Chondrocyte (in vitro differentiated cells): ENCODE measurements at places on chromosomes 2 and 18. TPM values are rescaled to one million over a fixed set of nuclear protein-coding genes. Genes with fewer than 3 reads are reported as not detected.

DNA sequence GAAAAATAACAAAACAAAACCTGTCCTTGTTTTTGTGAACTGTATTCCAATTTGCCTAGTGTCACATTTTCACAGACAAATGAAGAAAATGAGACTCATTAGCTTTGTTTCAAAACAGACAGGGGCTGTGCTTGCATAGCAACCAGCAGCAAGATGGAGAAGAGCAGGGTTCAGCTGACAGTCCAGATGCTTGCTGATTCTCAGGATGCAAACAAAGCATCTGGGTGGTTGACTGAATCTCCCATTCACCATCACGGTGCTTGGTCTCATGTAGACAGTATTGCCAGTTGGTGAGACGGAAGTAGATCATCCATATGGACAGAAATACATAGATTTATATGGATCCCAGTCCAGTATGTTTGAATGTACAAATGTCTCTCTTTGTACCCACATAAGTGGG, 326.8 kb downstream of the CCDC85A start:
- H3K27me3 ChIP-seq, result peaks cover 8% of the 10 kb centered on the region
- DNase-seq, result no peak
- H3K36me3 ChIP-seq, result no peaks in the 10 kb centered on the region
- no peaks in the 10 kb centered on the region for H3K4me1 ChIP-seq
- H3K4me3 ChIP-seq, result no peak overlapping the region
- no peak overlapping the region for H3K27ac ChIP-seq

GRCh38 chr18:71665131-71665530, 879.0 kb downstream of the CBLN2 start:
- H3K4me3 ChIP-seq, result no peak overlapping the region
- H3K4me1 ChIP-seq, result no peaks in the 10 kb centered on the region
- H3K27me3 ChIP-seq, result no peaks in the 10 kb centered on the region
- DNase-seq, result no peak
- H3K36me3 ChIP-seq, result no peaks in the 10 kb centered on the region
- no peak overlapping the region for H3K27ac ChIP-seq

The ATP6V1B1 gene
- 3.7 to 5.0 TPM (median 3.9 TPM) in 3 replicates for total RNA-seq

- no peak overlapping the region for H3K27ac ChIP-seq
- no peak overlapping the region for H3K4me3 ChIP-seq
- peaks cover 23% of the 10 kb centered on the region for H3K36me3 ChIP-seq
- no peak for DNase-seq
These were observed 128.7 kb downstream of the PLA2R1 start for GRCh38 chr2:159933727-159934049.

The ARL4C gene
- total RNA-seq, result 16.4 to 129 TPM (median 127 TPM) in 3 replicates

The DPYSL5 gene
- 0.25 to 0.44 TPM (median 0.26 TPM) in 3 replicates for total RNA-seq

DNA sequence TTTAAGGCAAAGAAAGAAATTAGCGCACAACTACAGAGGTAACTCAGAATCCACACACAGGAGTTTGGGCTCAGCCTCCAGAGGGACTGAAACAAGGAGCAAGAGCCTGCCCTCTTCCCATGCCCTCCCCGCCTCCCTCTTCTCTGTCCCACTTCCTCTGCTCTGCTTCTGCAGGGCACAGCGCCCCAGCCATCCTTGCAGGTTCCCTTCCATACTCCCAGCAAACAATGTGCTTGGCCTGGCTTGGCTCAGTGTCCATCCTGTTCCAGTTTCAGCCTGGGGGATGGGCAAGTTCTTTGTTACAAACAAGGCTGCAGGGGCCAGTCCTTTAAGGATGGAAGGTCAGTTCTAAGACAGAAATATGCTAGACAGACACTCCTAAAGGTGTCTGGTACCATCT, 133.5 kb downstream of the CDH20 start:
- no peak overlapping the region for H3K4me3 ChIP-seq
- no peak for DNase-seq
- H3K4me1 ChIP-seq, result no peaks in the 10 kb centered on the region
- no peaks in the 10 kb centered on the region for H3K36me3 ChIP-seq
- peaks cover 10% of the 10 kb centered on the region for H3K27me3 ChIP-seq

The STARD6 gene
- total RNA-seq, result not detected in 3 replicates

GRCh38 chr2:222592176-222592575, 63.7 kb downstream of the FARSB start:
- H3K27me3 ChIP-seq, result no peaks in the 10 kb centered on the region
- no peak overlapping the region for H3K27ac ChIP-seq
- DNase-seq, result no peak

The LYPD6B gene
- 0.36 to 1.2 TPM in 2 of 3 replicates, not detected in the other for total RNA-seq

The LRP2 gene
- not detected in 3 replicates for total RNA-seq

DNA sequence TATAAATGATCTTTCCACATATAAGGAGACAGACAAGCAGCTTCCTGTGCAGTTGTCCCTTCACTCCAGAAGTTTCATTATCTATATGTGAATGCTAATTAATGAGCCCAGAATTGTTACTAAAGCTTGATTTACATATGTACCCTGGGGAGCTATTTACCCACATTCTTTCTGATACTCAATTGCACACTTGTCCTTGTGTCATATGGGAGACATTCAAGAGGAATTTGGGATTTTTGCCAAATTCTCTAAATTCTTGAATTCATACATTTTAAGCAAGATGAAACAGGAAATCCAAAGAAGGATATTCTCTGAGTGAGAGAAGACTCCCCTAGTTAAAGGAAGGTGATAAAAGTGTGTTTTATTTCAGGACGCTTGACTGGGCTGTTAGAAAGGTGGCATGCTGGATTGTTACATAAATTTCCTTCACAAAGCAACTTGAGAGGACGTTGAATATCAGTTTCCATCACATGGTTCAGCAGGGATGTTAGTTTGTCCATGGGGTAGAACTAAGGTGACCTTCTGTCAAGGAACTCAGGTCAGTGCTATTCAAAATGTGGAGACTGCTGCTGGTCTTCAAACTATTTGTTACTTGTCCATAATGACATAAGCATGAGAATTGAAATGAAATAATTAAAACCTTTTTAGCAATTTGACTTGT, 368.2 kb downstream of the IRS1 start:
- H3K27me3 ChIP-seq, result no peaks in the 10 kb centered on the region
- H3K36me3 ChIP-seq, result no peaks in the 10 kb centered on the region
- H3K4me1 ChIP-seq, result peaks cover 51% of the 10 kb centered on the region
- DNase-seq, result no peak
- no peak overlapping the region for H3K4me3 ChIP-seq
- no peak overlapping the region for H3K27ac ChIP-seq

The CPSF3 gene
- 23.3 to 31.3 TPM (median 24.9 TPM) in 3 replicates for total RNA-seq

- DNase-seq, result no peak
- H3K4me3 ChIP-seq, result no peak overlapping the region
- H3K36me3 ChIP-seq, result peaks cover 5% of the 10 kb centered on the region
- H3K27me3 ChIP-seq, result no peaks in the 10 kb centered on the region
- H3K27ac ChIP-seq, result no peak overlapping the region
- peaks cover 30% of the 10 kb centered on the region for H3K4me1 ChIP-seq
These were observed 131.4 kb downstream of the BABAM2 start for GRCh38 chr2:28021898-28022297.

DNA sequence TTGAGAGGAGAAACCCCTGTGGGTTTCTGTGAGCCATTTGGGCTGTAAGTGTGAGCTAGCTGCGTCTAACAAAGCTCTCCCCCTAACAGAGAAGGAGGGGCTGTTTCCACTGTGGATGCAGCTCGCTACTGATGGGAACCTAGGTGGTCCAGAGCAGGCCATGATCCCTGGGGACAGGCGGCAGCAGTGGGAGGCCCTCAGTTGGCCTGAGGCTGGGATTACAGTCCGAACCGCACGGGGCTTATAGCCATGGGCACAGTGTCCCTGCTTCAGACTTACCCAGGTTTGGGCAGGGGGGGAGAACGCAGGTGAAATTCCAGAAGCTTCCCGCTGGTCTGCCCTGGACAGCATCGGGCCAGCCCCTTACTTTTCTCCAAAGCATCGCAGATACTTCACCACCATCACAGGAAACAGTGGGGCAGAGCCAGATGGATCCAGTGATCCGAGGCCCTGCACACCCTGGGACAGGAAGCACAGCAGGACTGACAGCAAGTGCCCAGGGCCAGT, 139.4 kb downstream of the SEPTIN10 start:
- no peaks in the 10 kb centered on the region for H3K27me3 ChIP-seq
- peak; percentile 66 for DNase-seq
- peaks cover 86% of the 10 kb centered on the region for H3K4me1 ChIP-seq
- H3K27ac ChIP-seq, result no peak overlapping the region

The ZRANB3 gene
- 5.9 to 10.1 TPM (median 7.0 TPM) in 3 replicates for total RNA-seq

The ACTR2 gene
- total RNA-seq, result 323 to 449 TPM (median 429 TPM) in 3 replicates

DNA sequence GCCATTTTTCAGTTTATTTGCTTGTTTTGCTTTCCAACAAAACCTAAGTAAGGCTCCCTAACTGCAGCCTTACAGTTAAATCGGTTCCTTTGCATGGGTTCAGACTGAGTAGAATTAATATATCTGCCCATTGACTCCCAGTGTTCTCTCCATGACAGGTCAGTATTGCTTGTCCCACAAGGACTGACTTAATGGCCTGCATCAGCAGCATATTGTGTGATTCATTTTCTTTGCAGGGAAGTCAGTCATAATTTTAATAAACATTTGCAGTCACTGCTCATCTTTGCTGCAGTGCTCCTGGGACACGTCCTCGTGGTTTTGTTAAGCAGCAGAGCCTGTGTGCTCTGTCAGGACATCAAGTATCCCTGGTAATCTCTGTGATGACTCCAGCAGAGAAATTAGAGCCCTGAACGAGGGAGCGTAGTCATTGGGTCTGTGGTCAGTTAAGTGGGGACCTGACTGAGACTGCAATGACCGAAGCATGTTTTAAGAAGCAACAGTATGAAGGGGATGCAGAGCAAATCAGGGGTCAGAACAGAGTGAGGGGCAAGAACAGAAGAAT, 93.3 kb downstream of the CDH20 start:
- no peak for DNase-seq
- peaks cover 4% of the 10 kb centered on the region for H3K4me1 ChIP-seq
- no peak overlapping the region for H3K4me3 ChIP-seq
- H3K27ac ChIP-seq, result no peak overlapping the region
- H3K27me3 ChIP-seq, result peaks cover 8% of the 10 kb centered on the region

DNA sequence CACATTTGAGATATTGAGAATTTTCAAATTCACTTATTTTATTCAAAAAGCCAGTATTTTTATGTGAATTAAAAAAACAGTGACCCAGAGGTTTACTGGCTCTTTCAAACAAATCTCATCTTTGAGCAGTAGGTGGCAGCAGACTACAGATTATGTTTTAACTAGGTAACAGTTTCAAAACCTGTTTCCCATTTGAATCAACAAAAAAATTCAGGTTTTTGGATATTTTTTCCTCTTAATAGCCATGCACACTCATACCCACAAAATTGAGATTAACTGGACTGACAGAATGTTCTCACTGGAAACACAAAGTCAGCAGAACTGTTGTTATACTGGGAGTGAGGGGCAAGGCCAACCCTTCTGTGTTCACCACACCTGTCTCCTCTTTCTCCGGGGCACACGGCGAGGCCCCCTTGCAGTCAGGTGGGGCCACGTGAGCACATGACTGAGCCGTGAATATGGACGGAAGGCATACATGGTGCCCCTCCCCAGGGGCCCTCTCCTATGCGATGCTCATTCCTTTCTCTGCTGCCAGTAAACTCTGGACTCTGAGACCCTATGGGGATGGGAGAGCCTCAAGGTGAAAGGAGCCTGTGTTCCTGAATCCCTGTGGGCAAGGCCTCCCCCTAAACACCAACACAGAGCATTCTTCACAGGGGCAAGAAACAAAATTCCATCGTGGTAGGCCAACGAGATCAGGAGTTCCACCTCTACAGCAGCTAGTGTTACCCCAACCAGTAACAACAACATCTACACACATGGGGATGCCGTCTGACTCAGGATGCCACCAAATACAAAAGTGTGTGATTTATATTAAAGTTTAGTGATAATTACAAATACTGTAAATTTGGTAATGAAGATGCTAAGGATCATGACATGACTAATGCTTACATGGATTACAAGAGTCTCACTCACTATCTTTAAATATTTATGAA, 80.4 kb downstream of the LPIN2 start:
- H3K27me3 ChIP-seq, result no peaks in the 10 kb centered on the region
- H3K4me3 ChIP-seq, result peak overlapping the region; percentile 4
- H3K4me1 ChIP-seq, result peaks cover 36% of the 10 kb centered on the region
- no peak for DNase-seq
- H3K36me3 ChIP-seq, result peaks cover 6% of the 10 kb centered on the region
- H3K27ac ChIP-seq, result peak overlapping the region; percentile 77

DNA sequence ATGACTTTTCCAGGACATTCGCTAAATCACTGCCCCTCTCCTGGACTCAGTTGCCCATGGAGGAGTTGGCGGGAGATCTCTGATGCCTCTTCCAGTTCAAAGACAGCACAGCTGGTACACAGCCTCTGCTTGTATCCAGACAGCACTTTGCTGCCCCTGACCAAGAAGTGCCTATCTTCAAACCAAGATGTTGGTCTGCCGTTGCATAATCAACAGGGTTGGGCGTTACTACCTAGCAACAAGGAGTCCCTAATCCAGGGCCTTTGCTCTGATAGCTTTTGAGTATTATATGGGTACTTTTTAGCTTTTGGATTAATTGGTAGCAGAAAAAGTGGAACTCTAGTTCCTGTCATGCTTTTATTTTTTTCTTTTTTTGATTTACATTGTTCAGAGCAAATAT, 166.6 kb downstream of the FAM210A start:
- H3K27me3 ChIP-seq, result no peaks in the 10 kb centered on the region
- peaks cover 39% of the 10 kb centered on the region for H3K4me1 ChIP-seq

The C2orf72 gene
- total RNA-seq, result 0.12 to 1.3 TPM (median 1.00 TPM) in 3 replicates

The RIT2 gene
- not detected in 3 replicates for total RNA-seq

DNA sequence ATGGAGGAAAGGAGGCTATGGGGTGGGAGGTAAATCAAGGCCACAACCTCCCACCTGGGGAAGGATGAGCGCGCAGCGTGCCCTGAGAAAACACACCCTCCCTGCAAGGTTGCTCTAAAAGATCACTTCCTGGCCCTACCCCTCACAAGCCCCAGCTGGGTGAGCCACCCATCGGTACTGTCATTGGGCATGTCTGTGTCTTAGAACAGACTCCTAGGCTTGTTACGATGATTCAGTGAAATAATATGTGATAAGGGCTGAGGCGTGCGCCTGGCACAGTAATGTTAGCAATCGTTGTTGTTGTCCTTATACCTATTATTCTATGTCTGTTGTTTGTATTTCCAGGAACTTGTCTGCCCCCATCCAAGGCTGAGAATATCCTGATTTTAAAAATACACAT, 175.1 kb downstream of the ZFP36L2 start:
- no peak overlapping the region for H3K27ac ChIP-seq
- H3K4me1 ChIP-seq, result peaks cover 54% of the 10 kb centered on the region
- no peak overlapping the region for H3K4me3 ChIP-seq
- H3K36me3 ChIP-seq, result no peaks in the 10 kb centered on the region
- peak; percentile 41 for DNase-seq
- peaks cover 2% of the 10 kb centered on the region for H3K27me3 ChIP-seq

DNA sequence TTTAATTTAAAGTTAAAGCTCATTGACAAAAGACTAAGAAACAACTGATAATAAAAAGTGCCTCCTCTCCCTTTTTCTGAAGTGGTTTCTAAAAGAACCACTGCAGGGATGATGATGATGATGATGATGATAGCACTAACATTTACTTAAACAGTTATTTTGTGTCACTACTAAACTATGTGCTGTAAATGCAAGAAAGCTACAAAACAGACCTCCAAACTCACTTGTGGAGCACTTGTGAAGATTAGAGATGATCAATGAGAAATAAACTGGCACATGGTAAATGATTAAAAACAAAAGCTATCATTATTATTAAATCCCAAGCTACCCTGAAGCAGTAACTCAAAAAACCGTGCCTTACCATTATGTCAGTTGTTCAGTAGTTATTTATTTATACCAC, 88.7 kb downstream of the SLC8A1 start:
- H3K36me3 ChIP-seq, result no peaks in the 10 kb centered on the region
- no peaks in the 10 kb centered on the region for H3K27me3 ChIP-seq
- no peak overlapping the region for H3K27ac ChIP-seq
- no peak overlapping the region for H3K4me3 ChIP-seq

The TEX44 gene
- total RNA-seq, result not detected in 3 replicates

The GALNT13 gene
- total RNA-seq, result 0.46 TPM in 1 of 3 replicates, not detected in the others

- no peaks in the 10 kb centered on the region for H3K36me3 ChIP-seq
- peak; percentile 1 for DNase-seq
- H3K27ac ChIP-seq, result no peak overlapping the region
These were observed 34.4 kb upstream of the SMAD7 start for GRCh38 chr18:48985161-48985560.
